ENCODE measurements at places on chromosomes 3 and 15.

DNA sequence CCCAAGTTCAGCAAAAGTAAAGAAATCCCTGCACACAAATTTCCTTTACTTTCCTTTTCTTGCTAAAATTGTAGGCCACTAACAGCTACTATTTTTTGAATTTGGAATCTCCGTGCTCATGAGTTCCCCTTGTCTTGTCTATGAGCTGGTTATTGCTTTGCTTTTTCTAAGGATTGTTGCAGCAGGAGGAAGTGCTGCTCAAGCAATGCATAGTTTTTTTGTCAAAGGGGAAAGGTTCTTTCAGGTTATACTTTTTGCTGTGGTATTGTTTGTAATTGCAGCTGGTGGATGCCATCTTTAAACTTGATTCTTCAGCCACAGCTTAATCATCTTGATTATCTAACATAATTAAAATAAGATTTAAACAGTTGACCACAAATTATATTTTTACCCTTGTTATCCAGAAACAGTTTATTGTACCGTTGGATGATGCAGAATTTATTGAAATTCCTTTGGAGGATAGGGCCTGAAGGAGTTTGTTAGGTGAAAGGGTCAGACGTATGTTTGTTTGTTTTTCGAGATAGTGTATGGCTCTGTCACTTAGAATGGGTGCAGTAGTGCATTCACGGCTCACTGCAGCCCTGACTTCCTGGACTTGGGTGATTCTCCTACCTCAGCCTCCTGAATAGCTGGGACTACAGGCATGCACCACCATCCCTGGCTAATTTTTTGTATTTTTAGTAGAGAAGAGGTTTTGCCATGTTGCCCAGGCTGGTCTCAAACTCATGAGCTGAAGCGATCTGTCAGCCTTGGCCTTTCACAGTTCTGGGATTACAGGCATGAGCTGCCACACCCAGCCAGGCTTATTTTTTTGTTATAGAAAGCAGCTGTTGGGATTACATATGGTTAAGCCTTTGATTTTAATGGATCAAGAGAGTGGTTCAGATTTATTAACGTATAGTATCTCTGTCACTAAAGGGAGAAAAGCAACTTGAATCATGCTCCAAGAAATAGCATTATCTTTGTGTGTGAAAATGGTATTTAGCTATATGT is 11.7 kb downstream of the MGA start:
- no peak for DNase-seq

GRCh38 chr15:28923726-28924280 is 38.0 kb downstream of the APBA2 start:
- peak; percentile 24 for DNase-seq

DNA sequence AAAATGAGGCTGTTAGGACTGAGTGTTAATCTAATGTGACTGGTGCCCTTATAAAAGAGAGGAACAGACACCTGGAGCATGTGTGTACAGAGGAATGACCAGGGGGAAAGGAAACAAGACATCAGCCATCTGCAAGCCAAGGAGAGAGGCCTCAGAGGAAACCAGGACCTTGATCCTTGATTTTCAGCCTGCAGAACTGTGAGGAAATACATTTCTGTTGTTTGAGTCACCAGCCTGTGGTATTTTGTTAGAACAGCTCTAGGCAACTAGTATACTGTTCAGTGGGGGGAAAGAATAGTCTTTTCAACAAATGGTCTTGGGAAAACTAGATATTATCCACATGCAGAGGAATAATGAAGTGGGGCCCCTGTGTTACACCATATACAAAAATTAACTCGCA is 80.6 kb downstream of the CCR1 start:
- DNase-seq, result no peak

DNA sequence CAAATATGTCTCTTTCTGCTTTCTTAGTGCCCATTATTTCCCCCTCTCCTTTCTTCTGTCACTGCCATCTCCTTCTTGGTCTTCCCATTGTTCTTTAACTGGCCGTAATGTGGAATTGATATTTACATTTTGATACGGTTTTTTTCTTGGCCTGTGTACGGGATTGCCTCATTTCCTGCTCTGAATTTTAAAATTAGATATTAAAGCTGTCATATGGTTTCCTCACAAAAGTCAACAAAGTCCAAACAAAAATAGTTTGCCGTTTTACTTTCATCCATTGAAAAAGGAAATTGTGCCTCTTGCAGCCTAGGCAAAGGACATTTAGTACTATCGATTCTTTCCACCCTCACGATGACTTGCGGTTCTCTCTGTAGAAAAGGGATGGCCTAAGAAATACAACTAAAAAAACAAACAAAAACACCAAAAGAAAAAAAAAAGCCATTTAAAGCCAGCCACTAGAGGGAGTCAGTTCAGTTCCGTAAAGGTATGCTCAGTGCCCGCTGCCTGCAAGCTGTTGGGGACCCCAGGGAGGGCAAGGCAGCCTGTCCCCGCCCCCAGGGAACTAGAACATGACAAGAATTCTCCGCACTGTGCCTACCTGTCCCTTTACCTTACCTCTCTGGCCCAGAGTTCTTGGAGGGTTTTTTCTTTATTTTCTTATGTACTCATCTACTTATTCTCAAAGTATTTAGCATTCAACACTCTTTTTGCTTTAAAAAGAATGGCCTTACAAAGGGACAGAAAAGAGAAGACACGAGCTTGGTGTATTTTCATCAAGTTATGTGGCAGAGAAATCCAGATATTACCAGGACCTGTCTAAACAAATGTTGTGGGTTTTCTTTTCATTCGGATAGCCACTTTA is 30.0 kb upstream of the NR2E3 start:
- no peak for DNase-seq

GRCh38 chr15:29139072-29139471 is 130.6 kb downstream of the NSMCE3 start:
- DNase-seq, result peak; percentile 43

DNA sequence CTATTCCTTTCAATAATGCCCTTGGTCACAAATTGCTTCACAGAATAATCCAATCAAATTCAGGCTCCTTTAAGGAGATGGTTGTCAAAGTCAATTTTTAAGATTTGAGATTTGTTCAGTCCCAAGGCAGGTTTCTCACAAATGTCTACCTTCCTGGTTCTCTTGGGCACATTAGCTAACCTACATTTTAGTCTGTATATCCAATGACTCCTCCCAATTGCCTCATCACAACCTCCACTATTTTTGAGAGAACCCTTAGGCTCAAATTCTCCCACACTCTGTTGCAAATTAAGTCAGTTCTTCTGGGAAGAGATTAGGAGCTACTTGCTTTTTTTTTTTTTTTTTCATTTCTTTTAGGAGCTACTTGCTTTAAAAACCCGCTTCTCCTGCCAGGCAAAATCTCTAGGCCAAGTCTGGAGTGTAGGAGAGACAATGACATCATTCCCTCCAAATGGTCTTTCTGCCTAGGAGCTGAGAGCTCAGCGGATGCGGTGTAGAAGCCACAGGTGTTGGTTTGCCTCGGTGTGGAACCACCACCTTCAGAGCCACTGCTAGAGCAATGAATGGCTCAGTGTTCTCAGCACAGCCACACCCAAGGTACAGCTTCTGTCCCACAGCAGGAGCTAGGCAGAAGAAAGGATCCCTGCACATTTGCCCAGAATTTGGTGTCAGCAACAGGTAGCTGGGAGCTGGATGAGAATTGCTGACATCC is 10.0 kb upstream of the INO80 start:
- DNase-seq, result no peak

DNA sequence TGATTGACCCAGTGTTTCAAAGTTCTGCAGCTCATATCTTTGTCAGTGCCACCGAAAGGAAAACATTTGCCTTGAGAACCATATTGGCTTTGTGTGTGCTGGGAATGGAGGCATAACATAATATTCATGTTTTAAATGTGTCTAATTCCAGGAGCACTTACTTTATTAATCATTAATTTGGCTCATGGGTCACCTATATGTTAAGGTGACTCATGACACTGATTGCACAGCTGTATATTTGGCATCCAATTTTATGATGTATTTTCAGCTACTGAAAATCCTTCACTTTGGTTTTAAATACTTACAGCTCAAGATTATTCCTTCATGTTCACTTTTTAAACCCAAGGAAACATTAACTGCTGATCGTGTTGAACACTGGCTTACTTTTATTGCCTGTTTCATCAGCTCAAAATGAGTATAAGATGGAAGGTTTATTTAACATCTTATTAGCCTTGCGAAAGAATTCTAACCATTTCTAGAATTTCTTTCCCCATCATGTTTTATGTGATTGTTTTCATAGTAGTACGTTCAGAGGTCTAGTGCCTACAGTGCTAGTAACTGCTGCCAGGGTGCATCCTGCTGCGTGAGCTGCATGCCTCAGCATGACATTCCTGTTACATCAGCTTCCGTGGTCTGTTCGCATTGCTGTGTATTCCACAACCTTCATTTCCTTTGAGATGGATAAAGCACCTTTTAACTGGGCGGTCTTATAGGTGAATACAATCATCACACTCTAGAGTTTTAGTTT is 63.7 kb downstream of the LRCH3 start:
- no peak for DNase-seq

- DNase-seq, result no peak
These were observed 63.8 kb downstream of the SLC9A9 start for GRCh38 chr3:143784446-143784845.

GRCh38 chr3:80331494-80332170 is 563.8 kb upstream of the ROBO1 start:
- no peak for DNase-seq

DNA sequence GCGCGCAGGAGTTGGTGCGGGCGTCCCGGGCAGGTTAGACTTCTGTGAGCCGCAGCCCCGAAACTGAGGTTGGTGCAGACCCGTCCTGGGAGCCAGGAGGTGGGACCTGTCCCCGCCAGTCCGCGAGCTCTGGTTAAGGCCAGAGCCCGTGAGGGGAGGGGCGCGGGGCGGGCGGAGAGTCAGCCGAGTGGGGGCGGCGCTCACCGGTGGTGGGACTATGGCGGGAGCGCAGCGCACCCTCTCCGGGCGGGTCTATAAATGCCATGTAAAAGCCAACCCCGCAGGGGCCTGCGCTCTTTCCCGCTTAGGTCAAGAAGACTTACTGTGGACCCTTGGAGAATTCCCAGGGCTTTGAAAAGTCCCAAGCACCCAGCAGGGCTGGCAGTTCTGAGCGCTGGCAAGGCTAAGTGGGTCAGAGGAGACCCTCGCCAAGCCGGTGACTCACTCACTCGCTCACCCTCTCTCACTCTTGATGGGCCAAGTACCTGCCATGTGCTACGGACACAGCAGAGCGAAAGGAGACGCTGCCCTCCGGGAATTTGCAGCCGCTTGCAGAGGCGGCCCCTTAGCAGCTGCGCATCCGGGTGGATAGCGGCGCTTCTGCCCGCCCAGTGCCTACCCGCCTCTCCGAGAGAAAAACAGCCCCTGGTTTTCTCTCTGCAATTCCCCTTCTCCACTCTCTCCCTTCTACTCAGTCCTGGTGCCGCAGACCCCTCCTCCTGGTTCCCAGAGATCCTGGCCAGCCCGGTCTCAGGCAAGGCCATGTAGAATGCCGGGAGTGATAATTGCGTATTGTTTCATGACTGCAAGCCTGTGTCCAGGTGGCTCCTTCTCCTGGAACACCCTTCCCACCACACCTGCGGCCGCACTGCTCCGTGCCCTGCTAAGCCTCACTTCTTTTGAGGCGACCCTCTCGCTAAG is at the start of gene ALDH1L1:
Gene ALDH1L1 (minus strand): TSS at position 110 of the 921 bp plus-strand sequence. CDS start 19,607 bp downstream, outside the sequence.
- DNase-seq, result peak; percentile 89

GRCh38 chr3:65020281-65021160 is 332.7 kb upstream of the ADAMTS9 start:
- no peak for DNase-seq

GRCh38 chr15:91073077-91073476 is 27.0 kb upstream of the SV2B start:
- no peak for DNase-seq

DNA sequence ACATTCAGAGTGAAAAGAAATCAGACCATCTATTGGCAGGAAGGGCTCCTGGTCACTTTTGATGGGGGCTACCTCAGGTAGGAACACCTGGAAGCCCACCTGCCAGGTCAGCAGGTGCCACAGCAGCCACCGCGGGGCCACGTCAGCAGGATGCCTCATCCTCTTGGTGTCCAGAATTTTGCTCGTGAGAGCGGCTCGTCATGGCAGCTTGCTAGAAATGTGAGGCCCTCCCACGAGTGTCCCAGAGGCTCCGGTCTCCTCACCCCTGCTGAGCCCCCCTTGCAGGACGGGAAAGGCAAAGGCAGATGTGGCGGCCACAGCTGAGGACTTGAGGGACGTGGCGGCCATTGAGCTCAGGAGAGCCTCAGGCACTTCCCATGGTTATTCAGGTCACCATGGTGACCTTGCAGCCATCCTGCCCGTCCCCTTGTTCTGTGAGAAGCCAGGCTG is 129.4 kb downstream of the LRRK1 start:
- peak; percentile 62 for DNase-seq

- no peak for DNase-seq
These were observed 86.7 kb upstream of the OXTR start for GRCh38 chr3:8856071-8856470.

DNA sequence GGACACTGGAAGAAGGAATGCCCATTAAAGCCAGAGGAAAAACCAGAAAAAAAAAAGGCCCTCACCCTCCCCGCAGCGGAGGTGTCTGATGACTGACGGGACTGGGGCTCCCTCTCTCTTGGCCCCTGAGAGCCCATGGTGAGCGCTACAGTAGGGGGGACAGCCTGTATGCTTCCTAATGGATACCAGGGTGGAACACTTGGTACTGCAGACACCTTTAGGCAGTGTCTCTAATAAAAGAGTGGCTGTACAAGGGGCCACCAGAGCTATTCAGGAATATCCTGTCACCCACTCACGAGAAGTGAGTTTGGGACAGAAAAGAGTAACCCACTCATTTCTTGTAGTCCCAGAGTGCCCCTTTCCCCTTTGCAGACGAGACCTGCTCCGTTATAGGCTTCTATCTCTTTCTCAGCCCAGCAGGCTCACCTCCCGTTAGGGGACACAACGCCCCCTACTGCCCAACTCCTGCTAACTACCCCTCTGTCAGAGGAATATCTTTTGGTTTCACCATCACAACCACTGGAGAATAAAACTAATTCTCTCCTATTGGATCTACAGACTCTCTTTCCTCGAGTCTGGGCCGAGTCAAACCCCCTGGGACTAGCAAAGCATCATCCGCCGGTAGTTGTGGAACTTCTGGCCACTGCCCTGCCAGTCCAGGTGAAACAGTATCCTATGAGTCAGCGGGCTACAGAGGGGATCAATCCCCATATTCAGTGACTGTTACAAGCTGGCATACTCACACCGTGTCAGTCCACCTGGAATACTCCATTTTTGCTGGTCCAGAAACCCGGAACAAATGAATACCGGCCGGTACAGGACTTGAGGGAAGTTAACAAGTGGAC is 40.8 kb downstream of the ZBTB11 start:
- no peak for DNase-seq

DNA sequence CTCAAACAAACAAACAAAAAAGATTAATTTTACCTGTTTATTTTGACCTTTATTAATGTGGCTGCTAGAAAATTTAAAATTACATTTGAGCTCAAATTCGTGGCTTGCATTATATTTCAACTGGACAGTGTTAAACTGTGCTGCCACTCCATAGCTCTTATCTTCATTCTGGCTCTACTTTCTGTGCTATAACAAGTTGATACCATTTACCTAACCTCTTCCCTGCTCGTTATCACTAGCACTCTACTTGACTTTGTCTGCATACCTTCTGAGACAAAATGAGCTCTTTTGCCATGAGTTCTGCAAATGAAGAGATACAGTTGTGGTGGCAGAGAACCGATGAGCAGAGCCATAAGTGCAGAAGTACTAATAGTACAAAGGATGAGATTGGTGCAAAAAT is 26.4 kb downstream of the MINDY2 start:
- no peak for DNase-seq

GRCh38 chr3:178880274-178880673 is 191.3 kb downstream of the ZMAT3 start:
- no peak for DNase-seq

GRCh38 chr15:31079519-31079918 is 22.0 kb downstream of the TRPM1 start:
- no peak for DNase-seq

GRCh38 chr3:24838533-24838932 is 343.9 kb upstream of the THRB start:
- no peak for DNase-seq

- DNase-seq, result no peak
These were observed 51.9 kb downstream of the GOLM2 start for GRCh38 chr15:44340410-44340809.

All from posterior vena cava (tissue), 2 donors.